HFFc6 (cell line): ENCODE measurements at places on chromosomes 6 and 20.
A peak's percentile ranks its signal among the peaks of the same experiment; 100 is the strongest.

DNA sequence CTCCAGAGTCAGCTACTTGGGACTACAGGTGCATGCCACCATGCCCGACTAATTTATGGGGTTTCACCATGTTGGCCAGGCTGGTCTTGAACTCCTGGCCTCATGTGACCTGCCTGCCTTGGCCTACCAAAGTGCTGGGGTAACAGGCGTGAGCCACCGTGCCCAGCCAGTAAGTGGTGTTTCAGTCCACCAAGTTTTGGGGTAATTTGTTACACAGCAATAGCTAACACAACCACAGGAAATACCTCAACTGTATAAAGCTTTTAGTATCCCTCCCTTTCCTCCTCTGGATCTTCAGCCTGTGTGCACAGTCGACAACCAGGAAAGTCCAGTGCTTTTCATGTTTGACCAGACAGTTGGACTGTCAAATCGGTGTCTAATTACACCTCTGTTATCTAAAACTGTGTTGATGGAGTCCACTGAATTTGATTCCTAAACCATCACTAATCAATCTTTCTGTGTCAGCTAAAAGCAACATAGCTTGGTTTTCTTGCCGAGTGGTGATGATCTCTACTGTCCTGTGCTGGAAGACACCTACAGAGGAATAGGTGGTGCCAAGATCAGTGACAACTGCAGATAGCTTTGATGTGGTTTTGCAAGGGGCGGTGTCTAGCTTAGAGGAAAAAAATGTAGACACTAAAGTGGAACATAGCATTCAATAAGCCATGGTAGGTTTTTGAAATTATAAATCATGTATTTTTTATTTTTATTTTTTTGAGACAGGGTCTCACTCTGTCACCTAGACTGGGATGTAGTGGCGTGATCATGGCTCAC lies 22.2 kb upstream of the ZBTB2 start:
- no peak for DNase-seq

DNA sequence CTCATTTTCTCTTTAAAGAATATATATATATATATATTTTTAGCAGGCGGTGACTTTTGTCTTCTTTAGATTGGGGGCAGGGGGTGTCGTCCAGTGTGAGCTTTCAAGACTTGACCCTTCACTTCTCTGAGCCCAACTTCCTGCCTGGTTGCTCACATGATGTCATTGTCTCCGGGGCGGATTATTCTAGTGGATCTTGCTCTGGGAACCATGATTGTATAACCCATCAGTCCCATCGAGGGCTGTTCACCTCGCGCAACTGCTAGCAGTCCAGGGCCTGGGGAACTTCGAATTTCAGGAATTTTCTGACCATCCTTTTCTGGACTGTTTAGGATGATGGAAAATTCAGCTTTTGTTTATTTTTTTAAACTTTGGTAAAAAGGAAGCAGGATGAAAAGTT lies 1.0 kb downstream of the IGF2R start:
- peak; percentile 77 for DNase-seq

GRCh38 chr20:54126806-54127655 lies 46.8 kb downstream of the CYP24A1 start:
- no peak for DNase-seq

- no peak for DNase-seq
Measured at GRCh38 chr20:18773566-18773965, 40.0 kb upstream of the SCP2D1 start.

- DNase-seq, result no peak
Measured at GRCh38 chr6:2656460-2657079, 94.2 kb downstream of the MYLK4 start.

DNA sequence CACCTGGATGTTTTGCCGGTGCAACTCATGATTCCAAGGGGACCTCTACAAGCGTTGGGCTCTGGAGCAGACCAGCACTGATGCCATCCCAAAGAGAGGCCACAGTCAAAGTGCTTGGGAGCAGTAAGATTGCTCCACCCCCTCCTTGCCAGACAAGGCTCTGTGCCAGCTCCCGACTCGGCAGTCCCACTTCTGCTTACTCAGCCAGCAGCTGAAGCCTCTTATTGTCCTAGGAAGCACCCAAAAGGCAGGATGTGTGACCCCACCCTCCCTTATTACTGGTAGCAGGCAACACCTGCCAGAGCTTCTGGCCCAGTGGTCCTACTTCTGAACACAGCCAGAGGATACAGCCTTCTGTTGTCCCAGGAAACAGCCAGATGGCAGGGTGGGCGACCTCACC lies 614.2 kb downstream of the TENT5A start:
- DNase-seq, result no peak

- no peak for DNase-seq
Measured at GRCh38 chr20:12535316-12535715, 473.5 kb upstream of the SPTLC3 start.

DNA sequence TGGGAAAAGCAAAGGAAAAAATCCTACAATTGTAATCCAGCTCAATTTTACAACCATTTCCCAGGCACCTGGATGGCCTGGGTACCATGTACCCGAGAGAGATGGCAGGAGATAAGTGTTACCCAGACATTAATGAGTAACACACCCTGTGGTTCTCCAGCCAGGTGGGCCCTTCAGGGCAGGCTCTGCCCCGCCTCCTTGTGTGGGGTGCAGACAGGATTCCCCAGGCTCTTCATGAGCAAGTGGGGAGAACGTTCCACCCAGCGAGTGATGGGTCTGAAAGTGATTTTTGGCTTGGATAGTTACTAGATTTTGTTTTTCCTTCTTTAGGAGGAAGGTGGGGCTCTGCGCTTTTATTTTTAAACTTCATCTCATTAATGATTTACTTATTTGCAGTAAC lies 243.9 kb downstream of the TAF4 start:
- DNase-seq, result no peak

GRCh38 chr6:32668226-32668747 lies 1.8 kb upstream of the HLA-DQB1 start:
- peak; percentile 3 for DNase-seq

DNA sequence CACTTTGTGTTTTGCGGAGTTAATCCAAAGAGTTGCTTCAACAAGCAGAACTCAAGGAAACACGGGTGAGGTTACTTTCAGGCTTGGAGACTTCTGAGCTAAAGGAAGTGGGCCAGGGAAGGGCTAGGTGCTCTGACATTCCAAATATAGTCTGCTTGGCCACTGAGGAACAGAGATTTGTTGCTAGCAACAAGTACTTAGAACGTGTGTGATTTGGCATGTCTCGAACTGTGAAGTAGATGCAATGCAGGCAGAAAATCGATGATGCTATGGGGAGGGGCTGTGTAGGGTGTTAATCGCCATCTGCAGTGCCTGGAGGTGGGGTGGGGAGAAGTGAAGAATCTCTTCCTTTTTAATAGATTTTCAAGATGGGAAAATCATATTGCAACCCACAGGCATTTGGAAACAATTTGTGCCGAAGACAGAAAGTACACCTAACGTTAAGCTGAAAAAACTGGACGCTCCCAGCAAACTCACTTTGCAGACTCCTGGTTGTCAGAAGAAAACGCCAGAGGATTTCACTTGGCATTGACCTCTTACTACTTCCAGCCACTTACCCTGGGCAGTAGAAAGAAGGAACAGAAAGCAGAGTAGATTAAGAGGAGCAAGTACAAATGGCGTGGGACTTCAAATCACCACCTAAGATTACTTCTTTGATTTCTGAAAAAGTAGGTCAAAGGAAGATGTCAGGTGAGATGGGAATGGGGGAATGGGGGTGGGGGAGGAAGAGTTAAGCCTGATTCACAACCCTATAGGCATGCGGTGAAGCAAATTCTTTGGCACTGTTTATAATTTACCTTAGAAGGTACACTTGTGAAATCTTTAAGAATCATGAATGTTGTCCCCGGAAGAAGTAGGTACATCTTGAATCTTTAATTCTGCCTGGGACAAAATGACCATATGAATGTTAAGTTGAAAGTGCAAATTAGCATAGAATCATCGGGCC lies 314.1 kb downstream of the CD83 start:
- DNase-seq, result no peak

- DNase-seq, result no peak
Measured at GRCh38 chr6:24214984-24215383, 89.0 kb downstream of the NRSN1 start.

- no peak for DNase-seq
Measured at GRCh38 chr20:25020345-25020744, 27.8 kb upstream of the APMAP start.

DNA sequence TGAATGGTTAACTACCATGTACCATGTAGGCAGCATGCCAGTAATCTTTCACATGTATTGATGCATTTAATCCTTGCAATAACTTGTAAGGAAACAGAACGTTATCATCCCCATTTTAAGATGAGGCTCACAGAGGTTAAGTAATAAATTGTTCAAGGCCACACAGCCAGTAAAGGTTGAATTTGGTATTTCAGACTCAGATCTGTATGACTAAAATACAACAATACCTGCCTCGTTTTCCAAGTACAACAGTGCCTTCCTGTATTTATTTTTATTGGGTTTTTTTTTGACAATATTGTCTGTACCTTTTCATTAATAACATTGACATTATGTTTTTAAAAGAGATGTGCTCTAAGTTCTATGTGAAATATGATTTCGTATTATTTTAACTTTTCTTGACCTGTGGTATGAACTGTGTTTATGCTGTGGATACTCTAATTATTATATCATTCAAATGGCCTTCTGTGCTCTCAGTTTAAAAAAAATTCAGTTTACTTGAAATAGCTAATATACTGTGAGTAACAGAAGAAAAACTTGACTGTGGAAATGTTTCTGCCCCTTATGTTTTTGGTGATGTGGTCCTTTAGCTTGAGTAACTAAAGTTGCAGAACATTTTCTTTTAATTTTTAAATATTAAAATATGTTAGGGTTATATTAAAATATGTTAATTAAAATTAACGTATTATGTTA lies 39.7 kb downstream of the XRN2 start:
- no peak for DNase-seq

DNA sequence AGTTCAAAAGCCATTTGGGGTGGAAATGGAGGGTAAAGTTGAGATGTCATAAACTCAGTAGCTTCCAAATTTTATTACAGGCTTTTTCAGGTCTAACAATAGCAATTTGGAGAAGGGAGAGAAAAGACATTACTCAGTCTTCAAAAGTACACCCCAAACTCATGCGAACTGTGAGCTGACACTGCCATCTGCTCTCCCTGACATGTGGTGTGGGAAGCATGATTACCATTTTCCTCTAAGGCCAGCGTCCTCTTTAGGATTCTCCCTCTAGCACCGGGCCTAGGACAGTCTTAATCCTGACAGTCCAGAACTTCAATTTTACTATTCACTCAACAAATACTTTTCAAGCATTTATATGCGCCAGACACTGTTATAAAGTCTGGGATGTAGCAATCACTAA lies 536.0 kb upstream of the JARID2 start:
- DNase-seq, result no peak

DNA sequence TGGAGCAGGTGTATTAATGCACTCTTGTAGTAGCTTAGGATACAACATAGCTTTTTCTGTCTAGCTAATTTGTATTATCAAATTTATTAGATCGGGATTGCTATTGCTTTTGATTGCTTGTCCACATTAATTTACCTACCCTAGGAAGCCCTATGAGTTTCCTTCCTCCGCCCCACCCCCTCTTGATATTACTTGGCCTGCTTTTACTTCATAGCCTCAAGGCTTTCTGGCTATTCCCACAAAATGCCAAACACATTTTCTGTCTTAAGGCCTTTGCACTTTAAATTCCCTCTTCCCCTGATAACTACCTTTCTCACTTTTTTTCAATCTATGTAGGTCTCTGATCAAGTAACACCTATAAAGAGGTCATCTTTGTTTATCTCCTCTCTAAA lies 99.1 kb upstream of the PRSS16 start:
- no peak for DNase-seq

DNA sequence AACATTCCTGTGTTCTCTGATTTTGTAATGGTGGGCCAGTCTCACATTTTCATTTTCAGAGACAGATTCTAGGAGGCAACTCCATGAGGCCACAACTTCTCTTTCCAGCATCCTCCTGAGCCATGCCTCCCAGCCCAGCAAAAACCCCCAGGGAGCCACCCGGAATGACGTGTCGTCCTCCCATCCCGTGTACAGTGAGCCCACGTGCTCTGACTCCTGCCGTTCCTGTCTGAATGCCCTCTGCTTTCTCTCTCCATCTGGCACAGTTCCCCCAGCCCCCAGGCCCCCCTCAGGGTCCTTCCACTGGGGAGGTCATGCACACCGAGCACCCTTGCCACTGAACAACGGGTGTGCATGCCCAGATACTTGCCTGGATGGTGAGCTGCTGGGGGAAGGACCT lies 38.0 kb downstream of the C20orf203 start:
- no peak for DNase-seq

DNA sequence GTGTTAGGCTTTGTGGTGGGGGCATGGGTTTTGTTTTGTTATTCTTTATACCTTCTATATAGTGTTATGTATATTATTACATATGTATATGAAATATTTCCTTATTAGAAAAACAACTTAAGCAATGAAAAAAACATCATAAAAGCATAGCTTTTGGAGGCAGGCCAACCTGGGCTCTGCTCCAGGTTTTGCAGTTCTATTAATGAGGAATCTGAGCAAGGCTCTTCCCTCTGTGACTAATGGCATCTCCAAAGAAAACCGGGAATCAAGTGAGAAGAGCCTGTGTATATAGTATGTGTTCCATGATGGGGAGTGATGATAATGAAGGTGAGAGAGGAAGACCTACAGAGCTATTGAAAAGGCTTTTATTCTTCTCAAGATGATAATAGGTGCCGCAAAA lies 291.1 kb downstream of the CLIC5 start:
- peak; percentile 73 for DNase-seq

DNA sequence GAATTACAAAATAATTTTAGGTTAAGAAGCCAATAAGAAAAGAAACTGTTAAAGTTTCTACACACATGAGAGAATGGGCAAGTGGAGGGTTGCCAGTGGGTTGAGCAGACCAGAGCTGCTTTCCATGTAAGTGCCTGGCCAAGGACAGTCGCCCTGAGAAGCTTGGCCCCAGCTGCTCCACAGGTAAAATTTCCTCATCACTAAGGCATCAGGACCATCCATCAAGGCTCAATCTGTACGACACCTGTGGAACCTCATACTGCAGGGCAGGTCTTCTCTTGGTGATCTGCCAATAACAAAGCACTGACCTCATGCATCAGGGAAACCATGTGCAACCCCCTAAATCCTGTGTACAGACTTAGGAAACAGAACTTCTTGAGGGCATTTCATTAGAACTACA lies 115.4 kb downstream of the INSM1 start:
- DNase-seq, result no peak

DNA sequence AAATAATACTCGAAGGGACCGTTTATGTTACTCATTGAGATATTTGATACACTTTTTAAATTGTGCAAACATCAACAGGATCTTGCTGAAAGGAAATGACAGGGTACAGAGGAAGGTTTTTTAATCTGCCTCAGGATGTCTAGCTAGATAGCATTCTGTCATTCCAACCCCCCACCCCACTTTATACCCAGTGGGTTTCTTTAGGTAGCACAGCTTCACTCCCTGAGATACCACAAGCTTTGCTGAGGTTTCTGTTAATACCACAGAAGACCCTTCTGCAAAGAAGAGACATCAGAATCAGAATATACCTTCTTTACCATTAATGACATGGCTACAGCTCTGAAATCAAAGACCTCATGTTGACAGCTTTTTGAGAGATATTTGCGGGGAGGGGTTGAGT lies 1.3 kb downstream of the PHACTR2 start:
- no peak for DNase-seq
